ENCODE measurements at places on chromosomes 13 and 19.

DNA sequence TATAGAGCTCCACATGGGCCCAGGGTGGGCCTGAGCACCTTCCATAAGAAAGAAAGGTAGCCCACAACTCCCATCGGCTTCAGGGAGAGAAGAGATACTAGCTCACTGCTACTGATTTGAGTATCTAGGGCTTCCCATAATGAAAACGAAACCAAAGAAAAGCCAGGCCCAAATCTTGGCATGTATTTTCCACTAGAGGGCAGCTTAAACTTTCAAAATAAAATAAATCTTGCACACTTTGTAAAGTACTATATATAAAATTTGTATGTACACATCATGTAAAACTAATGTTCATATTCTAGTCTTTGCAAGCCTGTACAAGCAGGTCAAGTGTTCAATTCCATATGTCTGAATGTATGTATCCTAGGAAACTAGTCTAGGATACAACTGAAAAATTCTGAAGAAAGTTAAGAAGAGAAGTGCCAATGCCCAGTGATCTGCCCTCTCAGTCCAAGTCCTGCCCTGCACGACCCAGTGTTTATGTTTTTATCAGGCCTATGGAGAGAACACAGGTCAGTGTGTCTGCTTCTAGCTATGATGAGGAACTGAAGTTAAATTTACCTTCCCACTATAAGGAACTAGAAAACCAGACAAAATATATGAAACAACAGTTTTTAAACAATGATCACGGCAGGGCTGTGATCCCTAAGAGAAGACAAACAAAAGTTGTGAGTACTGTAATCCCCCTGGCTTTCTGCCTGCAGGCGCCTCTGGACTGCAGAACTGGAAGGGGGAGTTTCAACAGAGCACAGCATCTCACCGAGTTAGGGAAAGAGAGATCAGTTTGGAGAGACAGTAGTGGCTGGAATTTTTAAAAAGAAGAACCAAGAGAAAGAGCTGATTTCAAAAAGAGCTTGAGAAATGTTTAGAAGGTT is 475.7 kb downstream of the UQCRFS1 start:
- no peak for DNase-seq

DNA sequence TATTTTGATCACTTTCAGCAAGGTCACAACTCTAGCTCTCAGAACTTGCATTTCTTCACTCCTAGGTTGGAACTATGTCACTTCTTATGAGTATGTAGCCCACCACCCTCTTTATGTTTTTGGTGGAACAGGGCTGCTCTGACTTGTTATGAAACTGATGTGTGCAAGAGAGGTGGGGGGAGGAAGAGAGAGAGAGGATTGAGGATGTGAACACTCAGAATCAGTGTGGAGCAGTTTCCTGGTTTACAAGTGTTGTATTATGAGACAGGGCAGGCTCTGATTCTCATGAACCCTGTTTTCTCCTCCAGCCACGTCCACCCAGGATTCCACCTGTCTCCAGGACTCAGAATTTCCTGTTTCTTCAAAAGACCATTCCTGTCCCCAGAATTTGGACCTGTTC is 16.1 kb downstream of the ZNF317 start:
- no peak for DNase-seq

- DNase-seq, result peak; percentile 83
Measured at GRCh38 chr19:46296722-46297461, at the start of gene HIF3A. Gene HIF3A, plus strand, starts transcription at chr19:46297042. Its CDS starts 35 bp downstream, at chr19:46297077.

DNA sequence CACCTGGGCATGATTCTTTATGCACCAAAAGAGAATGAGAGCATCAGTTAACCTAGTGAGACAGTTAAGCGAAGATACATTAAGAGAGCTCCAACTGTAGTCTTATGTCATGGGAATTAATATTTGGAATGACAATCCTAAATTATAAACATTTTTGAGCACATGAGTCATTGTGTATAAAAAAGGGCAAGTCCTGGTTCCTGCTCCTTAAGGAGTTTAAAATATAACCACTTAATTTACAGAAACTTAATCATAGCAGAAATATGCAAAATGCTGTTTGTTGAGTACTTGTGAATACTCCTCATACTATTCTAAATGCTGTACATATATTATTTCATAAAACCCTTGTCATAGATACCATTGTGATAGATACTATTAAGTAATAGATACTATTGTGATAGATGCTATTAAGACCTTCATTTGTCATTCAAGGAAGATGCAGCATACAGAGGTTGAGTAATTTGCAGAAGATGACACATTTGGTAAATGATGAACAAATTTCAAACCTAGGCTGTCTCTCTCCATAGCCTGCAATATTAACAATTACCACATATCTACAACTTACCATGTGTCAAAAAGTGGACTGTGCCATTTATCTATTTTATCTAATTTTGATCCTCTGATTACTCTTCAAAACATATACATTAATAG is 301.0 kb downstream of the TBC1D4 start:
- no peak for DNase-seq
